ENCODE measurements at places on chromosomes 7 and 10. TPM values are rescaled to one million over a fixed set of nuclear protein-coding genes. Genes with fewer than 3 reads are reported as not detected.

DNA sequence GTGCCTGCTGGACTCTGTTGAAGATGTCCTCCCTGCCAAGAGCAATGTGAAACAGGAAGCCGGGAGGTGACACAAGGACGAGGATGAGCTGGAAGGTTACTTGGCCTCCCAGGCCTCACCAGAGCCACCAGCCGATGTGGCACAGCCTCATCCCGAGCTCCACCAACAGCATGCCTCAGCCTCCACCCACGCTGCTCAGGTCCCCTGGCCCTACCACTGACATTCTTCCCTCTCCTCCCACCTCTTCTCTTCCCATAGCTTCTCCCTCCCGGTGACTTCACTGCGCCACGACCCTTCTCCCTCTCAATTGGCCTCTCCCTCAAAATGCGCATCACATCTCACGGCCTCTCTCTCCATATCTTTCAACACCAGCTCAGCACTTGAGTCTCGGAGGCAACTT lies 249.9 kb downstream of the SKAP2 start:
- H3K27me3 ChIP-seq = no peaks in the 10 kb centered on the region
- no peak for DNase-seq
- H3K4me3 ChIP-seq = no peak overlapping the region
- no peaks in the 10 kb centered on the region for H3K4me1 ChIP-seq
- no peak overlapping the region for H3K27ac ChIP-seq
- no peaks in the 10 kb centered on the region for H3K36me3 ChIP-seq

DNA sequence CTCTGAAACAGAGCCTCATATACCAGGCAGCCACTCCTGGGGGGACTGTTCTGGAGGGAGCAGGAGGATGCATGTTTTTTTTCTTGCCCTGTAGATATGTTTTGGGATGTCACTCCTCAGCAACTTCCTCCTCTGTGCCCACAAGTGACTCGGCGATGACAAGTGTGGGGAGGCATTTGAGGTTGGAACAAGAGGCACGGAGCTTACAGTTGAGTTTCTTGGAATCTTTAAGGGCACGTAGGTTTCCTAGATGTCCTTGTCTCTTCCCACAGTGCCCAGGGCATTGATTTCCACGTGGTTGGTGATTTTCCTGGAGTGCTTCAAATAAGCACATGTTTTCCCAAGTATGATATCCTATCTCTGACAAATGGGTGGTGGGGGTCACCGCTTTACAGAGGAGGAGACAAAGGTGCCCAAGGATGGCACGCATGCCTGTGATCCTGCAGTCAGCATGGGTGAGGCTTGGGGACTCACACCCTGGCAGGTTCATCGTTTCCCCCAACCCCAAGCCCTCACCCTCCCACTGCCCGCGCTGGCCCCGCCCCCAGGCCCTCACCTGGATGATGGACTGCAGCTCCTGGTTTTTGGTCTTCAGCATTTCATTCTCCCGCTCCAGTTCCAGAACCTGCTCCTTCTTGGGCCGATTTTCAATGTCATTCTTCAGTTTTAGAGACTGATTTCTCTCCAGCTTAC lies 95.2 kb upstream of the GNA12 start:
- H3K4me3 ChIP-seq = no peak overlapping the region
- H3K27ac ChIP-seq = no peak overlapping the region
- no peaks in the 10 kb centered on the region for H3K27me3 ChIP-seq
- DNase-seq = no peak

GRCh38 chr10:85222300-85222699 lies 893.9 kb downstream of the CCSER2 start:
- H3K4me3 ChIP-seq = no peak overlapping the region
- DNase-seq = no peak
- H3K27me3 ChIP-seq = no peaks in the 10 kb centered on the region
- H3K27ac ChIP-seq = no peak overlapping the region
- H3K36me3 ChIP-seq = no peaks in the 10 kb centered on the region

GRCh38 chr10:48670978-48671913 lies 13.4 kb upstream of the WDFY4 start:
- no peaks in the 10 kb centered on the region for H3K27me3 ChIP-seq
- H3K4me3 ChIP-seq = no peak overlapping the region
- no peak overlapping the region for H3K27ac ChIP-seq
- no peaks in the 10 kb centered on the region for H3K4me1 ChIP-seq
- DNase-seq = no peak

- no peak for DNase-seq
- H3K27me3 ChIP-seq = no peaks in the 10 kb centered on the region
- no peaks in the 10 kb centered on the region for H3K36me3 ChIP-seq
Measured at GRCh38 chr10:65570143-65571010, 1355.5 kb upstream of the LRRTM3 start.

SLC26A4 gene
- total RNA-seq = not detected

OPN1SW gene
- not detected for total RNA-seq

DNA sequence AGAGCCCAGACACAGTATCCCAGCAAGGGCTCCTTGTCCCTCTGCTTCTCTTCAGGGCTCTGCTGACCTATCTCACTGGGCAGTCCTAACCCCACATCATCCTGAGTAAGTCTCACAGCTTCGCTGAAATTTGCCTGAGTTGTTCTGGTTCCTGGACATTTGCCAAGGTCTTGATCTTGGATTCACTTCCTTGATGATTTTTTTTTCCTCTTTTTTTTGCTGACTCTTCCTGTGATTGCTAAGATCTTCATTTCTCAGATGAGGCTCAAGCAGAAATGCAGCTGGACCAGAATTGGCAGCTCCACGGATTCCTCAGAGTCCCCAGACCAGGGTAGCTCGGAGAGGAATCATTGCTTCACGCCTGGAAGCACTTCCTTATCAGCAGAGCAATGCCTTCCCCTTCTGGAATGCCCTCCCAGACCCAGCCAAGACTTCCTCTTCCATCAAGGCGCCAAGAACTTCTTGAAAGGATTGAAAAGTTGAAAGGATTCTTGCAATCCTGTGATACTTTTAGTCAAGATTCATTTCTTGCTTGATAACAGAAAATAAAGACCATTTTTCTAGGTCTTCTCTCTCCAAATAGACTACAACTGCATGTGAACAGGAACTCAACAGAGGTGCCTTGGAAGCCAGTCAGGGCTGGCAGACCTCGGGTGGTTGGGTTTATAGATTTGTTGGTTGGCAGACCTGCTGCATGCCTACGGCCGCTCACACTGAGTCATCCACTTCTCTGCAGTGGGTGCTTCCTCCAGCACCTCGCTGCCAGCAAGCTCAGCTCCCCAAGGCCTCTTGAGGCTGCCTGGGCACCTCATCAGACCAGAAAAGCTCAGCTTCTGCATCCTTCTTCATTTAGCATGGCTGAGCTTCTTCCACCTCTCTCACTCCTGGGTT lies 8.8 kb upstream of the AFAP1L2 start:
- H3K36me3 ChIP-seq = no peaks in the 10 kb centered on the region
- peaks cover 6% of the 10 kb centered on the region for H3K27me3 ChIP-seq

CDNF gene
- total RNA-seq = 3.2 TPM

STRIP2 gene
- 0.14 TPM for total RNA-seq

NUDCD3 gene
- 56.6 TPM for total RNA-seq

OGDHL gene
- not detected for total RNA-seq

DNA sequence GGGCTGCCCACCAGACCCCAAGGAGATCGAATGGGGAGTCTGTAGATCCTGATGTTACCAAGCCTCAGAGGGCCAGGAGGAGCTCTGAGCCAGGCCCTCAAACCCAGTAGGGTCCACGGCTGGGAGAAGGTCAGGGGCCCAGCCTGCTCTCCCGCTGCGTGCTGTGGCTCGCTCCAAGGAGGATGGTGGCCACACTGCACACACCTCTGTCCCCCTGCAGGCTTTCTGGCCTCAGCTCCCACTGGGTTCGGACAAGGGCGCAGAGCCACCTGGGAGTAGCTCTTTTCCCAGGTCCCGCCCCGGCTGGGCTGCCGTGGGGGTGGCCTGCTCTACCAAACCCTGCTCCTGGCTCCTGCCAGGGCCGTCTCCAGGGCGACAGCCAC lies 175.8 kb downstream of the ZNF248 start:
- no peaks in the 10 kb centered on the region for H3K27me3 ChIP-seq
- no peak for DNase-seq
- H3K27ac ChIP-seq = no peak overlapping the region
- no peaks in the 10 kb centered on the region for H3K4me1 ChIP-seq

DNA sequence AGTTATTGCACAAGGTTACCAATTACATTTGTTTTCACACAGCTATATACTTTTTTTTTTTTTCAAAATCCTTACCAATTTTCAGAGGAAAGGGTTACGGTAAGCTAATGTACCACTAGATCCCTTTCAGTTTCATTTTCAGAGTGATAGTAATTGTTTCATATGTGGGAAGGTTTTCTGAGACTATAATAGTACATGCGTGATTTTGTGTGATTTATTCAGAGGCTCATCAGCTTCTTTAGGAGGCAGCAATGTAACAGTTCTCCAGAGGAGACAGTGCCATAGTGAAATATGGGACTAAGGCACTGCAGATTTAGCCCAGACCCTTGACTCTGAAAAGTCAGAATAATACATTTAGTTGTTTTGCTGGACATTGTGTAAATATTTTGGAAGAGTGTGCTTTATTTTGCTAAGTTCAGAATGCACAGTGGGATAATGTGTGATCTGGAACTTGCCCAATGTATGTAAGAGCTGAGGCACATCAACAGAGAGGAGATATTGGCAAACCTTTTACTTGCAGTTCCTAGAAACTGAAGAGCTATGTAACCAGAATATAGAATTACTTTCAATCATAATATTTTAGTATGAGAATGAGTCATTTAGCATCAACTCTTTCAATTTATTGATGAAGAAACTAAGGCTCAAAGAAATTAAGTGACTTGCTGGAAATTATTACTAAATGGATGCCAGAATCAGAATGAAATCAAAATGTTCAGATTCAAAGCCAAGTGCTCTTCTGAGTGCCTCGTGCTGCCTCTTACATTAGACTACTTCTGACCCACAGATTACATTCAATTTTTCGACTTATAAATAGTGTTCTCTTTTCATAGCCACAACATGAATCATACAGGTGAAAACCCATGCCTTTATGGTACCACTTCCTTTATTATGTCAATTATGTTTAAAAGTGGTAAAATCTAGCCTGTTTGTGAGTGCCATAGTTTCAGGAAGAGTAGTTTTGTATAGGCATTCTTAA lies 207.7 kb upstream of the TEX47 start:
- no peaks in the 10 kb centered on the region for H3K4me1 ChIP-seq
- H3K4me3 ChIP-seq = peak overlapping the region; percentile 48
- peak; percentile 41 for DNase-seq
- H3K27me3 ChIP-seq = no peaks in the 10 kb centered on the region
- H3K36me3 ChIP-seq = no peaks in the 10 kb centered on the region

- peaks cover 44% of the 10 kb centered on the region for H3K36me3 ChIP-seq
- H3K27me3 ChIP-seq = no peaks in the 10 kb centered on the region
- no peak overlapping the region for H3K4me3 ChIP-seq
- no peak for DNase-seq
Measured at GRCh38 chr10:3774018-3774813, 10.8 kb downstream of the KLF6 start.

DNA sequence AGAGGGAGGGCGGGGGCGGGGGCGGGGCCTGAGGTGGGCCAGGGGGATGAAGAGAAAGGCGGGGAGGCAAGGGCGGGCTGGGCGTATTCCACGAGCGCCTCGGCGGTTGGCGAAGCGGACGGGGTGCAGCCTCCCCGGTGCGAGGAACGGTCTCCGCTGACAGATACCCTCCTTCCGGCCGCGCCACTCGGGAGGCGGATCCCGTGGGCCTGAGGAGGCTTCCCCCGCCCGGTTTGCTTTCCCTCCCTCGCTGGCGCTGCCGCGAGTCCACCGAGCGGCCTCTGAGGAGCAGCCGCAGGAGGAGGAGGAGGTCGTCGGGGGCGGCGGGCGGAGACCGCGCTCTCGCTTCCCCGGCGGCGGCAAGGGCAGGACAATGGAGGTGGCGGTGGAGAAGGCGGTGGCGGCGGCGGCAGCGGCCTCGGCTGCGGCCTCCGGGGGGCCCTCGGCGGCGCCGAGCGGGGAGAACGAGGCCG lies at the start of gene TRIM24:
TSS of gene TRIM24 (plus strand) at position 84 of the 473 bp plus-strand sequence. CDS start at position 374, 290 bp downstream.
- peak within 1 kb of the TSS; percentile 52 for H3K27ac ChIP-seq
- DNase-seq = no peak
- no peaks in the 10 kb centered on the region for H3K27me3 ChIP-seq
- H3K36me3 ChIP-seq = no peaks in the 10 kb centered on the region
- peak within 1 kb of the TSS; percentile 82 for H3K4me3 ChIP-seq

DNA sequence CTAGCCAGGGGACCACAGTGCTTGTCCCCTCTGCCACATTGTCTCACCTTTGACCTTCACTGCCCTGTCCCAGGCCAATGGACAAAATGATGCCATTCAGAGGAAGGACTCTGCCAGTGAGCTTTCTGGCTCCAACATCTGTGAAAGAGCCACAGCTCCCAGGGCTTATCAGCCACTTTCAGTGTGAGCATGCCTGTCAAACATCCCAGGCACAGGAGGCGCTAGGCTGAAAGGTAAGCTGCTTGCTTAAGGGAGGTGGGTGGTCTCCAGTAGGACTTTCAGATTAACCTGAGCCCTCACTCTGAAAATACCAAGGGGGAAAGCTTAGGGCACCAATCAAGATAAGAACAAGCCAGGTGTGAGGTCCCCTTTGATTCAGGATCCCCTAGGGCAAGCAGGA lies 59.8 kb upstream of the GDF10 start:
- no peak overlapping the region for H3K4me3 ChIP-seq
- H3K4me1 ChIP-seq = peaks cover 6% of the 10 kb centered on the region
- no peaks in the 10 kb centered on the region for H3K27me3 ChIP-seq
- no peak for DNase-seq
- no peak overlapping the region for H3K27ac ChIP-seq
- H3K36me3 ChIP-seq = no peaks in the 10 kb centered on the region

DNA sequence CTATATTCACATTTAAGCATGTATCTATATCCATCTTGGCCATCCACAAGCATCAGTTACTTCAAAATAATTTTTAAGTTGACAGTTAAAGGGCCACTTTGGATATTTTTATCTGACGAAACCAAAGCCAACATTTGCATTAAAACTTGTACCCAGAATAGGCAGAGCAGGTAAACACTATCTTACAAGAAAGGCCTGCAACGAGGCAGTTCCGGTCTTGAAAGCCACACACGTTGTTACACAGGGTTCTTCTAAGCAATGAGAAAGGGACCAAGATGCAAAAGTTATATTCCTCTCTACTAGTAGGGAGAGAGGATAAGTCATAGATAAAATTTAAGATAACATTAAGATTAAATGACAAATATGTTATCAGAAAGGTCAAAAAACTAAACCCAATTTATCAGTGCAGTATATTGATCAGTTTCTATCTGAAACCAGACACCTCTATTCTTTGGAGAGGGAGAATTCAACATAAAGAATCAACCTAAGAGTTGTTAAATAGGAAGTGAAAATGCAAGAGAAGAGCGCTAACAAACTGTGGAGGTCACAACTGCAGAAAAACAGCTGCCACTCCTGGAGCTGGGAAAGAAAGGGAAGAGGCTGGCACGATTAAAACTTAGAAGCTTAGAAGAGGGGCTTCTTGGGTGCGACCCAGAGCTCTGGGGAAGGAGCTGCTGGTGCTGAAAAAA lies 701.3 kb downstream of the TNS3 start:
- no peaks in the 10 kb centered on the region for H3K4me1 ChIP-seq
- no peak for DNase-seq
- no peaks in the 10 kb centered on the region for H3K36me3 ChIP-seq
- no peak overlapping the region for H3K27ac ChIP-seq
- H3K4me3 ChIP-seq = no peak overlapping the region
- H3K27me3 ChIP-seq = no peaks in the 10 kb centered on the region
